ENCODE measurements at places on chromosomes 4 and X. TPM values are rescaled to one million over a fixed set of nuclear protein-coding genes. Genes with fewer than 3 reads are reported as not detected.

GRCh38 chrX:133375615-133376340 is 39.5 kb downstream of the GPC4 start:
- no peaks in the 10 kb centered on the region for H3K4me1 ChIP-seq
- no peak overlapping the region for H3K27ac ChIP-seq
- no peaks in the 10 kb centered on the region for H3K36me3 ChIP-seq
- no peak overlapping the region for H3K4me3 ChIP-seq

UNC5C gene
- polyA plus RNA-seq = 0.03 TPM

- peak overlapping the region; percentile 80 for H3K27ac ChIP-seq
- H3K27me3 ChIP-seq = peaks cover 15% of the 10 kb centered on the region
- H3K36me3 ChIP-seq = no peaks in the 10 kb centered on the region
- DNase-seq = no peak
Observed at GRCh38 chrX:131821945-131822622, 201.0 kb upstream of the STK26 start.

AADAT gene
- not detected for polyA plus RNA-seq

DNA sequence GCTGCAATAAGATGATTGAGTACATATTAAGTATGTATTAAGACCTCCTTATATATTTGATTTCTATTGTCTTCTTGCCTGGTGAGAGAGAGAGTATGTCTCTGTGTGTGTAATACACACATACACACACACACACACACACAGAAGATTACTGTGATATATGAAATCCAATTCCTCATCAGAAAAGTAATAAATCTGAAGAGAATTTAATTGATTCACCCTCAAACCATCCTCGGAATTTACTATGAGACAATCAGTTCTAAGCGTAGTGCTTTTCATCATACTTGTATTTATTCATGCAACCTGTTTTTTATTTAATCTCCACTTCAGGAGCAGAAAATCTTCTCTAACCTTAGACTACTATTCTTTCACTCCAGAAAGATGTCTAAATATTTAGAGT is 62.3 kb upstream of the TLL1 start:
- no peaks in the 10 kb centered on the region for H3K36me3 ChIP-seq
- no peak overlapping the region for H3K4me3 ChIP-seq
- no peak overlapping the region for H3K27ac ChIP-seq

DNA sequence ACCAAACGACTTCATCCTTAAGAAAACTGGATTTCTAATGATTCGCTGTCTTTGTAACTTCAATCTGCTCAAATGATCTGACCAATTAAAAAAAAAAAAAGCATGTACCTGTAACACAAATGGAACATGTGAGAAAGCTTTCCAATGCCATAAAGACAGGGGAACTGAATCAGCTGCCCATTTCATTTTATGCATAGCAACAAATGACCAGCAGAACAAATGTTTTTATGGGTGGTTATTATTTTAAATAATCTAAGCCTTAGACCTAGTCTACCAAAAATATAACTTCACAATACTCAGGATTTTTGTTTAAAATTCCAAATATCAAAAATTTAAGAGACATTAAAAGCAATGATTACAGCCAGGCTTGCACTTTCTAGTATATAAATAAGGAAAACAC is 145.7 kb downstream of the NR3C2 start:
- no peak for DNase-seq
- no peaks in the 10 kb centered on the region for H3K27me3 ChIP-seq
- no peak overlapping the region for H3K4me3 ChIP-seq
- H3K4me1 ChIP-seq = no peaks in the 10 kb centered on the region

GRCh38 chr4:143606480-143606879 is 93.0 kb downstream of the SMARCA5 start:
- peaks cover 12% of the 10 kb centered on the region for H3K27me3 ChIP-seq
- no peaks in the 10 kb centered on the region for H3K4me1 ChIP-seq
- no peak overlapping the region for H3K4me3 ChIP-seq
- H3K27ac ChIP-seq = no peak overlapping the region
- H3K36me3 ChIP-seq = no peaks in the 10 kb centered on the region

- no peak overlapping the region for H3K27ac ChIP-seq
- H3K4me1 ChIP-seq = no peaks in the 10 kb centered on the region
- no peak overlapping the region for H3K4me3 ChIP-seq
- H3K27me3 ChIP-seq = no peaks in the 10 kb centered on the region
- no peak for DNase-seq
- no peaks in the 10 kb centered on the region for H3K36me3 ChIP-seq
Observed at GRCh38 chr4:95909211-95909610, 69.3 kb downstream of the PDHA2 start.

PDGFC gene
- polyA plus RNA-seq = 4.9 TPM

DNA sequence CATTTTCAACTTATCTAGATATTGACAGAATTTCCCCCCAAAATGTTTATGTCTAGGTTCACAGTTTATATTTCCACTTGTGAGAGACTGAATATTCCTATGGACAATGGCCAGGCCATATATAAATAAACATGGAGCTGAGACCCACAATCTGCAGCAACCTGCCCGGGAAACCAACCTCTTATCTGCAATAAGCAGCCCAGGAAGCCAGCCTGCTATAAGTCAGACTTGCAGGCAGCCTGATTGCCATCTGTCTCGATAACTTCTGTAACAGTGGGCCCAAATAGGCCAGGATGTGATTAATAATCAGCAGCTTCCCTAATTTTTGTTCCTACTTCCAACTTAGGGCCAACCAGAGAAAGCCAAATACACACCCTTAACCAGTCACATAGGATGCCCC is 5.2 kb upstream of the NAP1L5 start:
- no peak overlapping the region for H3K27ac ChIP-seq
- no peaks in the 10 kb centered on the region for H3K27me3 ChIP-seq
- DNase-seq = no peak

- no peak overlapping the region for H3K27ac ChIP-seq
- no peaks in the 10 kb centered on the region for H3K27me3 ChIP-seq
Observed at GRCh38 chr4:183080372-183081115, 18.5 kb upstream of the WWC2 start.

- no peak overlapping the region for H3K4me3 ChIP-seq
- no peak overlapping the region for H3K27ac ChIP-seq
- H3K27me3 ChIP-seq = peaks cover 10% of the 10 kb centered on the region
- H3K36me3 ChIP-seq = no peaks in the 10 kb centered on the region
- no peak for DNase-seq
Observed at GRCh38 chr4:82567444-82567843, 5.7 kb upstream of the TMEM150C start.

SLITRK4 gene
- polyA plus RNA-seq = 4.7 TPM

DNA sequence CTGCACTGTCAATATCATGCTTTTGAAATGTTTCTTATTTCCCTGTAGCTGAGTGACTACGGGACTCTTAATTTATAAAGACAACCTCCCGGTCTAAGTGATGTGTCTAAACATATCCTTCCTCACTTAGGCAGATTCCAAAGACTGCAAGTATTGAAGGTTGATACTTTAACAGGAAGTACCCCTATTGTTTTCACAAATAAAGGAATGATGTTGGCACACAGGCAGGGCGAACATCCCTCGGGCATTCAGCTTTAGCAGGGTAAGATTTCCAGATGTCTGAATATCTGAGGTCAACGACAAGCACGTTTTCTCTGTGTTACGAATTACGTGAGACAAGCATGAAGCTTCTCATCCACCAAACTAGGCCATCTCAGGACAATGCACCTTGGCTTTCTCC is 638.0 kb upstream of the FRG1 start:
- H3K4me3 ChIP-seq = no peak overlapping the region

DNA sequence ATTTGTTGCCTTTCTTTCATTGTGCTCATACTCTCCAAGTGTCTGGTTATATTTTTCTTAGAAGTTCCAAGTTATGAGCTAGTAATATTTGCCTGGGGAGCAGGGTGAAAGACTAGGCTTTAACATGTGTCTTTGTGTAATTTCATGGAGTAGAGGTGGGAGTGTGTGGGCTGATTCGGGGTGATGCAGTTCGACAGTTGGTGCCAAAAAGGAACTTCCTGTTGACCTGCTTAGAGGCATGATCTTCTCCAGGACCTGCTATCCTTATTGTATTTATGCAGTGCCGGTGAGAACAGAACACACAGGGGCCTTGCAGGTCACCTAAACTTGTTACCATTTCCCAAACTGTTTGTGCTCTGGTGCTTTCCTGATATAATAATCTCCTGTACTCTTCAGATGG is 21.2 kb downstream of the USP53 start:
- no peak overlapping the region for H3K4me3 ChIP-seq
- no peaks in the 10 kb centered on the region for H3K27me3 ChIP-seq
- no peaks in the 10 kb centered on the region for H3K36me3 ChIP-seq

GRCh38 chrX:136754651-136755050 is 26.1 kb downstream of the ARHGEF6 start:
- no peaks in the 10 kb centered on the region for H3K27me3 ChIP-seq
- peaks cover 48% of the 10 kb centered on the region for H3K4me1 ChIP-seq
- peak overlapping the region; percentile 52 for H3K27ac ChIP-seq
- H3K36me3 ChIP-seq = no peaks in the 10 kb centered on the region
- H3K4me3 ChIP-seq = no peak overlapping the region
- DNase-seq = no peak

DNA sequence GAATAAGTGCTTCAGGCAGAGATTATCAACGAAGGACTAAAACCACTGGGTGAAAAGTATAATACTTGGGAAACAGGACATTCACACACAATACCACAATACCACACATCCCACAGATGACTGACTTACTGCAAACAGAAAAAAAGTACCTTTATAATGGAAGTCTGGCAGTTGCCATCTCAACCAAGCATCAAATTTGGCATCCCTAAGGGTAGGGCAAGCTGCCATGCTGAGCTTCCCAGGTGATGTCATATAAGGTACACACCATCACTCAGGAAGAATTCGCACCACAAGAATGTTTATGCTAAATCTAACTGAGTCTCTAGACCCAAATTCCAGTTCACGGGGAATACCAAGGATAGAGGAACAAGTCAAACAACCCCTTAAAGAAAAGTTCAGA is 9.1 kb downstream of the QDPR start:
- no peak overlapping the region for H3K27ac ChIP-seq
- DNase-seq = no peak
- no peak overlapping the region for H3K4me3 ChIP-seq
- no peaks in the 10 kb centered on the region for H3K4me1 ChIP-seq
- no peaks in the 10 kb centered on the region for H3K27me3 ChIP-seq

GLRA3 gene
- polyA plus RNA-seq = not detected

EDA gene
- not detected for polyA plus RNA-seq

VGLL1 gene
- polyA plus RNA-seq = not detected

FATE1 gene
- polyA plus RNA-seq = not detected

DNA sequence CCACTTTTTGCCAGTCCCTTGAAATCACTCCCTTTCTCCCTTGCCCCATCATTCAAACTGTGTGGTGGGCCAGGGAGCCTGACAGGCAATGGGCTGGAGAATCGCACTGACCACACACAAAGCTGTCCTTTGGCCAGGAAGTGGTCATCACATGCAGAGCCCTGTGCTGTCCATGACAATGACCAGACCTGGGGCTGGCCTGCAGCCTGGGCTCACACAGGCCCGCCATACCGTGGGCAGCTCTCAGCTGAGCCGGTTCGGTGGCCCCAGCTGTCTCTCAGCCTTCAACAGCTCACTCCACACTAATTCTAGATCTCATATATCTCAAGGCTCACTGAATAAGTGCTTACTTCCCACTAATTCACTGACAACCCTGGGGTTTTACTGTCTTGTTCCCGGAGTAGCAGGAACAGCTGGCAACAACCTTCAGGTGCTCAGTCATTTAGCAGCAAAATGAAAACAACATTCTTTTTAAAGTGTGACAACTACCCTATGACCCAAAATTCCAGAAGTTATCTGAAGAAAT is 48.0 kb downstream of the USP46 start:
- no peaks in the 10 kb centered on the region for H3K4me1 ChIP-seq
- peaks cover 25% of the 10 kb centered on the region for H3K36me3 ChIP-seq
- H3K4me3 ChIP-seq = no peak overlapping the region
- H3K27me3 ChIP-seq = no peaks in the 10 kb centered on the region
- no peak for DNase-seq

DNA sequence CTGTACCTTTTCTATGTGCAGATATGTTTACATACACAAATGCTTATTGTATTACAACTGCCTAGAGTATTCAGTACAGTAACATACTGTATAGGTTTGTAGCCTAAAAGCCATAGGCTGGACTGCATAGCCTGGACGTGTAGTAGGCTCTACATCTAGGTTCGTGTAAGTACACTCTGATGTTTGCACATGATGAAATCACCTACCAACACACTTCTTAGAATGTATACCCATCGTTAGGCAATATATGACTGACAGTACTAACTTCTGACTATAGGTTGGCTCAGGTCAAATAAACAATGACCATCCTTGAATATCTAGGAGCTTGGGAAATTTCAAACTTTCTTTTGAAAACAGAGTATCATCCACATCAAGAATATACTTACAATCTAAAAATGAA is 139.0 kb downstream of the CORIN start:
- no peak for DNase-seq
- H3K4me1 ChIP-seq = no peaks in the 10 kb centered on the region
- H3K27me3 ChIP-seq = no peaks in the 10 kb centered on the region
- no peak overlapping the region for H3K4me3 ChIP-seq
- no peak overlapping the region for H3K27ac ChIP-seq

ADH1C gene
- not detected for polyA plus RNA-seq

TSC22D3 gene
- 171 TPM for polyA plus RNA-seq

SPANXN3 gene
- polyA plus RNA-seq = not detected

ADH1A gene
- not detected for polyA plus RNA-seq

IGFBP7 gene
- polyA plus RNA-seq = 53.1 TPM

ESX1 gene
- not detected for polyA plus RNA-seq

F8A2 gene
- not detected for polyA plus RNA-seq

GRCh38 chrX:10579112-10580011 is 41.0 kb downstream of the MID1 start:
- H3K27ac ChIP-seq = no peak overlapping the region
- H3K4me3 ChIP-seq = no peak overlapping the region
- H3K36me3 ChIP-seq = no peaks in the 10 kb centered on the region
- DNase-seq = no peak
- no peaks in the 10 kb centered on the region for H3K4me1 ChIP-seq
- no peaks in the 10 kb centered on the region for H3K27me3 ChIP-seq

WAS gene
- polyA plus RNA-seq = 202 TPM

CD38 gene
- 3.0 TPM for polyA plus RNA-seq

- no peaks in the 10 kb centered on the region for H3K27me3 ChIP-seq
- no peaks in the 10 kb centered on the region for H3K4me1 ChIP-seq
- H3K36me3 ChIP-seq = no peaks in the 10 kb centered on the region
- H3K4me3 ChIP-seq = no peak within 1 kb of the TSS
- no peak for DNase-seq
Observed at GRCh38 chrX:22032084-22032483, at the start of gene PHEX. Gene PHEX, plus strand, starts transcription at chrX:22032325. Its CDS starts 681 bp downstream, at chrX:22033006.

Data from CD14-positive monocyte (primary cell).